Right forelimb (tissue), 1 donor: ENCODE measurements at places on chromosomes 6 and 20.
A peak's percentile ranks its signal among the peaks of the same experiment; 100 is the strongest.

DNA sequence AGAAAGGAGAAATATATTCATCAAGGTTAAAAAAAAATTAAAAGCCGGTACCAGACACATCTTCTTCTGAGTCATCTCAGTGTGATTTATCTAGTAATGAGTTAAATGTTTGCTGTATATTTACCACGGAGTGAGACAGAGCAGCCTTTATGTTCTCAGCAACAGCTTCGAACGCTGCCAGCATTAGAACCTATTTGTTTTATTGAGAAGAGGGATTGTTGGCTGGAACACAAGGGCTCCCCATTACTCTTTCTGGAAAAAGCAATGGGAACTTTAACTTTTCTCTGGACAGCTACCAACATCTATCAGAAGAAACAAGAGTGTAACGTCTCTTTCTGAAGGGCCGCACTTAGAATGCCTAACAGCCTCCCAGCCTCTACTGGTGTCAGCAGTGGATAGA lies 105.3 kb upstream of the TAB2 start:
- DNase-seq: no peak

GRCh38 chr6:112665114-112665513 lies 318.0 kb downstream of the RFPL4B start:
- DNase-seq: no peak

DNA sequence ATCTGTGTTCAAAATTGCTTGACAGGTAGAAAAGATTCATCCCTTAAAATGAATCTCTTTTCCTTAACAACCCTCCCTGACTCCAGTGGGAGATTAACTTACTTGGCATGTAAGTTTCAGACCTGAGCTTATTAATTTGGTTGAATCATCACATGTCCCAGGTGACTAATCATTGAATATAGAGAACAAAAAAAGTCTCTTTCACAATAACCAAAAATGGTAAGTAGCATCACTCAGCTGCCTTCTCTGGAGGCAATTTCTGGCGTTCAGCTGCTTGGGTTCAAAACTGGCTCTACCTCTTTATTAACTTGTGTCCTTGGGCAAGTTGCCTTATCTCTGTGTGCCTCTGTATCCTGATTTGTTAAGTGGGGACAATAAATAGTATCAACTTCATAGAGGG lies 2.9 kb downstream of the C6orf141 start:
- no peak for DNase-seq

GRCh38 chr6:47152666-47153403 lies 110.7 kb upstream of the ADGRF1 start:
- no peak for DNase-seq

DNA sequence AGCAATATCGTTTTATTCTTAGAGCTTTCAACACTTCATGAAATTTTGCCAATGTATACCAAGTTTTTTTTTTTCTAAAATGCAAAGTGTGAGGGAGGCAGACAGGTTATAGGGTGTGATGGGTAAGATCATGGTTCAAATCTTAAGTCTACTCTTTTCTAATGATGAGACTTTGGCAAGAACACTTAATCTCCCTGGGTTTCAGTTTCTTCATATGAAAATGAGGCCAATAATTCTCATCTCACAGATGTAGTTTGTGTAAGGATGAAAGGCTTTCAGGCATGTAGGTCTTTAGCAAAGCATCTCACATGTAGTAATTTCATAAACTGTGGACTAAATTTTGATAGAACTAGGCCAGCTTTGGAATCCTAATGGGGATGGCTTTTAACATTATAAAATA lies 457.1 kb downstream of the QKI start:
- DNase-seq: no peak

DNA sequence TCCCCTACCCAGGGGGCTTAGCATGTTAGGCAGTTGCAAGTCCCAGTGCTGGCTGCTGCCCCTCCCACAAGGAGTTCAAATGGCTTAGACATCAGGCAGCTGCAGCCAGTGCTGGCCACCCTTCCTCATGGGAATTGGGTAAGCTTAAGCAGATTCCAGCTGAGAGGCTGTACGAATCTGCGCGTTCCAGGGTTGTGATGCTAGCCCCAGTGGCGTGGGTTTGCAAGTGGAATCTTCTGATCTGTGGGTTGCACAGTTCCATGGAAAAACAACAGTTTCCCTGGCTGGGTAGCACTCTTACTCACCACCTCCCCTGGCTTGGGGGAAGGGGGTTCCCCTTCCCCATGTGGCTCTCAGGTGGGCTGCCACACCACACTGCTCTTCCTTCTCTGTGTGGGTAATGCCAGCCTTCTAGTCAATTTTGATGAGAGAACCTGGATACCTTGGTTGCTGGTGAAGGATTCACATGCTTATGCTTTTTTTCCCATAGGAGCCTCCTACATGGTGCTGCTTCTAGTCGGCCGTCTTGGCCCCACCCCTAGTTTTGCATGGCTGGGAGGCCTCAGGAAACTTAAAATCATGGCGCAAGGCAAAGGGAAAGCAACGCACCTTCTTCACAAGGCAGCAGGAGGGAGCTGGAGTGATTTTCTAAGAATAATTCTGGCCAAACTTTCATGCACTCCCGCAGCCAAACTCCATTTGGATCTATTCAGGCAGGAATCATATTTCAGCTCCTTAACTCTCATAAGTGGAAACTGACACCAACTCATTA lies 13.0 kb downstream of the DYNLT2 start:
- DNase-seq: no peak

DNA sequence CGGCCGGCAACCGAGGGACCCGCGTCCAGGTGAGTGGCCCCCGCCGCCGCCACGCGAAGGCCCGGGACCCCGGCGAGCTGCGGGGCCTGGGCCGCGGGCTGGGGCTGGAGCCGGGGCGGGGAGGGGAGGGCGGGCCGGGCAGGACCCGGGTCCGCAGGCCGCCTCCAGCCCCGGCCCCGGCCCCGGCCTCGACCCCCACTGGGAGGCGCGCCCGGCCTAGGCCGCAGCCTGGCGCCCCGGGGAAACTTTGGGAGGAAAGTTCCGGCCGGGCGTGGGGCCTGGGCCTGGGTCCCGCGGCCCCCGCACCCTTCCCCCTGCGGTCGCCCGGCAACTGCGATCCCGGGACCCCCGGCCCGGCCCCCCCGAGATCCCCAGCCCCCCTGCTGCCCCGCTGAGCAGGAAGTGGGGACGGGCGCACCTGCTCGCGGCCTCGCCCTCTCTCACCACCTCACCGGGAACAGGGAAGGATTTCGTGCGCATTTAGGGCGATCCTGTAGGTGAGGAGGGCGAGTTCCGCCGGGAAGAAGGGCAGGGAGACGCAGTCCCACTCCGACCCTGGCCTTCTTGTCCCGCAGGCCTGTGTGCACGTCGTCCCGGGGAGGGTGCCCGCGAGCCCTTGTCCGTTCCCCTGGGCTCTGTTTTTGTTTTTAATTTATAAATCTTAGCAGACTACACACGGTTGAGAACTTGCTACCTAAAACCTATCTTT lies 402 bp downstream of the OSBPL2 start:
- DNase-seq: no peak

DNA sequence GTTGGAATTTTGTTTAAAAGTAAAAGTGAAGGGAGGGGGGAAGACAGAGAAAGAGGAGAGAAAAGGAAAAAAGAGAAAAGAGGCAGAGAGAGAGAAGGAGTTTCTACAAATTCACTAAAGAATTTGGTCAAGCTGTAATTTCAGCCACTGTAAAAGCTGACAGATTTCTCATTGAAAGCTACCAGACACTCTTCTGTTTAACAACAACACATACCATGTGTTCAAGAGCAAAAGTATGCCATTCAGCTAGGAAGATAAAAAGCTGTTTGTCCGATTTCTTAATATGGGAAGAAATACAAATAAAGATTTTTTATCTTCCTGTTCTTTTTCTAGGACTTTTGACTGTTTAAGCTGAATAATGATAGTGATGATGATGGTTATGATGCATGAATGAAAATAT lies 204.8 kb upstream of the RSPO3 start:
- DNase-seq: no peak

GRCh38 chr20:48880981-48881657 lies 40.4 kb upstream of the ARFGEF2 start:
- DNase-seq: no peak

DNA sequence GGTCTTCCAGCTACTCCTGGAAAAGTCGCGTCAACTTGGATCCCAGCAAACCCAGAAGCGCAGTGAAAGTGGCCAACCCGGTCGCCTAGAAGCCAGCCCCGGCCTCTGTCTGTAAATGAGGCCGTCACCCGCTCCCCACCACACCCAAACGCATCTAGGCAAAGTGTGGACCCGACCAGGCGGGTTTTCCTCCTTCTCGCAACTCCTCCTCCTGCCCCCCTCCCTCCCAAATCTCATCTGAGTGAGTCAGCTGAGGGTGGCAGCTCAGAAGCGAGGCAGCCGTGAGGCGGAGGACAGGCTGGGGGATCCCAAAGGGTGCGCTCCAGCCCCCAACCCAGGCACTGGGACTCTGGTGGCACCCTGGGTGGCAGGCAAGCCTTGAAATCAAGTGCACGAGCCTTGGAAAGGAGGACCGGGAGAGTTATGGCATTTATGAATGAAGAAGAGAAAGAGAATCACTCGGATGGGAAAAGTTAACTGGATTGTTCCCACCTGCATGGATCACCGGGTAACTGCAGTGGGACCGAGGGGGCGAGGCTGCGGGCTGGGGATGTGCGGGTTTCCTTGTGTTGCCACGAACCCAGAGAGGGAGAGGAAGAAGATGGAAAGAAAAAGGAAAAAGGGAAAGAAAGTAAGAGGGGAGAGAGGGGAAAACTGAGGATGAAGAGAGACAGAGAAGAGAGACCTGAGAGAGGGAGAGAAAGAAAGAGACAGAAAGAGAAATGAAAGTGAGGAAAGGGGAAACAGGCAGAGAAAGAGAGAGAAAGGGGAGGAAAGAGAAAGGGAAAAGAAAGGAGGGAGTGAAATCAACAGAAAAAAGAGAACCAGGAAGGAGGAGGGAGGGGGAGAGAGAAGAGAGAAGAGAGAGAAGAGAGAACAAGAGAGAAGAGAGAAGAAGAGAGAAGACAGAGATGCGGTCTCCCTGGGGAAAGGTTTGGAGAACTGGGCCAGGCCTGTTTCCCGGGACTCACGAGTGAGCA lies at the start of gene APCDD1L:
Gene APCDD1L (minus strand): TSS at position 167 of the 980 bp plus-strand sequence. CDS start 692 bp downstream, outside the sequence.
- DNase-seq: peak; percentile 66

DNA sequence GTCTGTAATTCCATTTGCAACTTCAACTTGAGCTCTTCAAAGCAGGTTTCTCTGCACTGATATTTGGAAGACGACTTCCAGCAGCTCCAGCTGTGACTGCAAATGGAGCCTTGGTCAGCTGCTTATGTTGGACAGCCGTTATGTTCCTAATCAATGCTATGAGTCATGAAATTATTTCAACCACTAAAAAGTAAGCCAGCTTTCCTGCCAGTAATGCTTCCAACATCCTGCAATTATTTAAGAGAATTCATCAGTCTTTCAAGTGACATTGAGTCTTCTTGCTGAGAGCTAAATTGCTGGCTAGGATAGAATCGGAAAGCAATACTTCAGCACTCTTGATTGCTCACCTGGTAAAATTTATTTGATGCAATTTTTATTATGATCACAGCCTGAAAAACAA lies 375.7 kb downstream of the MMUT start:
- DNase-seq: no peak

- DNase-seq: no peak
These were observed 95.5 kb downstream of the EYA2 start for GRCh38 chr20:46990017-46990595.

DNA sequence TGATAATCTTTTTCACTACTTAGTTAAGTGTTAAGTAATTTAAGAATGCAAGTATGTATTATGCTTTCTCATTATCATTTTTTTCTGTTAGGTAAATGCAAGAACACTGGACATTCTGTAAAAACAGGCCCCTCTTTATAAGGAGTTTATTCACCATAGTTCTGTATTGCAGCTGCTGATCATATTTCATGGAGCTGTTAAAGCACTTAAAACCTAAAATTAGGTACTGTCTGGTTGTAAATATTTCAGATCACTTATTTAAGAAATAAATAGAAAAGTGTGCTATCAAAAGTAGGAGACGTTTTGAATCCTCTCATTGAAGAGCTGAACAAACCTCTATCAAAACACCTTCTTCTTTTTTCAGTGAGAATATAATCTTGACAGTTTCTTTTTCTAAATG lies 3.9 kb downstream of the EYA4 start:
- no peak for DNase-seq

- DNase-seq: no peak
These were observed 34.7 kb upstream of the TIAM2 start for GRCh38 chr6:154960299-154960843.

- peak; percentile 96 for DNase-seq
These were observed 1.6 kb downstream of the MARCKS start for GRCh38 chr6:113858480-113859348.

GRCh38 chr6:51842061-51842803 lies 245.2 kb downstream of the PKHD1 start:
- DNase-seq: no peak

GRCh38 chr6:32462609-32463008 lies 22.9 kb downstream of the HLA-DRA start:
- no peak for DNase-seq

DNA sequence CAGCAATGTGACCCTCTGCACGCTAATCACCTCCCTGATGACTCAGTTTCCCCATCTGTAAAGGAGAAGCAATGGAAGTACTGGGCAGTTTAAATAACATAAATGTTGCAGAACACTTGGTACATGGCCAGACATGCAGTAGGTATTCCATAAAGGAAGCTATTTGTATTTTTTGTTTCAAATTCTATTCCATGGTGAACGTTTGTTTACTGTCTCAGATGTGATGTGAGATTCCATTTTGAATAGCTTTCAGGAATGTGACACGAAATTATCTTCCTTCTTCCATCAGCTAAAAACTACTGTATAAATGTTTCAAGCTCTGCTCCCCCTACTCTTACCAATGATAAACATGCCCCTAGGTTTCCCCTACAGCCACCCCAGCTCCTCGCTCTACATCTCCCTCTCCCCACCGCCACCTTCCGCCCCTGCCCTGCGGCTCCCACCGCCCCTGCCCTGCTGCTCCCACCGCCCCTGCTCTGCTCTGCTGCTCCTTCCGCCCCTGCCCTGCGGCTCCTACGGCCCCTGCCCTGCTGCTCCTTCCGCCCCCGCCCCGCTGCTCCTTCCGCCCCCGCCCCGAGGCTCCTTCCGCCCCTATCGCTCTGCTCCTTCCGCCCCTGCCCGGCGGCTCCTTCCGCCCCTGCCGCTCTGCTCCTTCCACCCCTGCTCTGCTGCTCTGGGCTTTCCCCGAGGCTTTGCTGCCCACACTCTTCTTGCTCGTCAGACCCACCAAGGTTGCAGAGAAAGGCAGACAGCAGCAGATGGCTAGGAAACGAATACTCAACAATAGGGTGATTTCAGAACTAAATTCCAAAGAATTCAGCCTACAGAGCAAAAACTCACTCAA lies 78.9 kb downstream of the THBS2 start:
- DNase-seq: peak; percentile 40

GRCh38 chr6:27809939-27810767 lies 102.0 kb downstream of the OR2B2 start:
- peak; percentile 90 for DNase-seq

DNA sequence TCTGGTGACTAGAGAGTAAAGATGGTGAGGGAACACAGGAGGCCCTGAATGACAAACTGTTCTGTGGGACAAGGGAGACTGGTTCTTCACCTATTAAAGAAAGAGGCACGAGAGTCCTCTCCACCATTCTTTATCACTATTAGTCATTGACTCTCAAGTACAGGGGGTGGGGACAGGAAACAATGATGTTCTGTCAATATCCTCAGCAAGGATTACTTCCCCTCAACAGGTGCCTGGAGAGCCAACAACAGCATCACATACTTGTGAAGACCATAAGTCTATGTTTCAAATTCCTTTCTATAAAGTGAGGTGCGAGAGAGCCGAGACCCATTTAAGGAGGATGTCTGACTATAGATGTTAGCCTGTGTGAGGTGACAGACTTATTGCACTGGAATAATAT lies 72.4 kb upstream of the TBC1D7 start:
- DNase-seq: peak; percentile 1

- no peak for DNase-seq
These were observed 100.5 kb downstream of the PDE10A start for GRCh38 chr6:165562421-165563090.
